Esophagus squamous epithelium (tissue), 5 donors: ENCODE measurements at places on chromosomes 7 and 10.

DNA sequence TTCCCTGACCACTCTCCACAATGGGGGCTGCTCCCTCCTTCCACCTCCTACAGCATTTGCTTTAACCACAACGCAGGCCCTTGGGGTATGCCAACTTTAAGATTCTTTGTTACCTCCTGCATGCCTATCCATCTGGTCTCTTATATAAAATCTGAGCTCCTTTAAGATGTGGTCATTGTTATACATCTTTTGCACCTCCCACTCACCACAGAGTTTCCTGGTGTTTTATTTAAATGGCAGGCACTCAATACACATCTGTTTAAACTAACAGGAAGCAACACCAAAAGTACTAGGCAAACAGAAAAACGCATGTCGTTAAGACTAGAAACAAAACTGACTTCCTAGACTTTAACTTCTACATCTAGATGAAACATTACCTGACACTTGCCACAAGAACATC, 36.3 kb downstream of the SLC25A13 start:
- DNase-seq, result no peak

DNA sequence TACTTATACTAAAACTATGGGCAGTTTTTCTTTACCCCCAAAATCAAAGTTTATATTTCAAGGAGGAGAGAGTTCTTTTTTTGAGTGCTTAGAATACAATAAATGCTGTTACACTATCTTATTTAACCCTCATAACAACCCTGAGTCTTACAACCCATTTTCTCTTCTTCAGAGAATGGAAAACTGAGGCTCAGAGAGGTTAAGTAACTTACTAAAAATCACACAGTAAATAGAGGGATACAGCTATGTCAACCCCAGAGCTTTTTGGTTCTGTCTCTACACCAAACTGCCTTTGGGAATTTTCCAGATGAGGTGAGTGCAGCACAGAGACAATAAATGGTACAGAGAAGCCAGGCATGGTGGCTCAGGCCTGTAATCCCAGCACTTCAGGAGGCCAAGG, 25.6 kb upstream of the PIK3AP1 start:
- DNase-seq, result no peak

- DNase-seq, result no peak
These were observed 5.9 kb downstream of the SCART1 start for GRCh38 chr10:133459454-133460207.

- no peak for DNase-seq
These were observed 334.3 kb downstream of the ARL4A start for GRCh38 chr7:13021566-13022300.

- no peak for DNase-seq
These were observed 171.1 kb downstream of the GLI3 start for GRCh38 chr7:42065942-42066341.

GRCh38 chr7:127909424-127910152, 121.6 kb downstream of the LRRC4 start:
- DNase-seq, result no peak

DNA sequence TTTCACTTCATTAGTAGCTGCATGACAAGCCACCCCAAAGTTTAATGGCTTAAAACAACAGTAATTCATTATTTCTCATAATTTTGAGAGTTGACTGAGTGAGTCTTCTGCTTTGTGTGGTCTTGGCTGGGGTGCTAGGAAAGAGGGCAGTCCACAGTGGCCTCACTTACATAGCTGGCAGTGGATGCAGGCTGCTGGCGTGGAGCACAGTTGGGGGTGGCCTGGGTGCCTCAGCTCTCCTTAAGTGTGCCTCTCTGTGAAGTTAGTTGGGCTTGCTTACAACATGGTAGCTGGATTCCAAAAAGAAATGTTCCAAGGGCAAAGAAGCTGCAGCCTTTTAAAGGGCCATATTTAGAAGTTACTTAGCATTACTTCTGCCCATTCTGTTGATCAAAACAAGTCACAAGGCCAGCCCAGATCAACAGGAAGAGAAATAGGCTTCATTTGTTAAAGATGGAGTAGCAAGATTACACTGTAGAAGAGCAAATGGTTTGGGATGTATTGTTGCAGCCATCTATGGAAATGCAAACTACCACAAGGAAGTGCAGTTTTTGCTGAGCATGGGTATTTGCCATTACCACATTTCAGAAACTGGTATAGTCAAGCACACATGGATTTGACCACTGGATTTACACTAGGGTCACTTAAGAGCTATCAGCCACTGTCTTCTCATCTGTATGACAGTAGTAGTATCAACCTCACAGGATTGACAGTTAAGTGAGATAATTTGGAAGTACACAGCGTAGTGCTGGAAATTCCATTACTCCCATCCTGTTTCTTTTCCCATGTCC, 33.6 kb downstream of the ZEB1 start:
- no peak for DNase-seq

- no peak for DNase-seq
These were observed 77.6 kb upstream of the ZMIZ1 start for GRCh38 chr10:78991187-78991586.

GRCh38 chr7:102860351-102860811, 52.4 kb upstream of the LRRC17 start:
- DNase-seq, result no peak

DNA sequence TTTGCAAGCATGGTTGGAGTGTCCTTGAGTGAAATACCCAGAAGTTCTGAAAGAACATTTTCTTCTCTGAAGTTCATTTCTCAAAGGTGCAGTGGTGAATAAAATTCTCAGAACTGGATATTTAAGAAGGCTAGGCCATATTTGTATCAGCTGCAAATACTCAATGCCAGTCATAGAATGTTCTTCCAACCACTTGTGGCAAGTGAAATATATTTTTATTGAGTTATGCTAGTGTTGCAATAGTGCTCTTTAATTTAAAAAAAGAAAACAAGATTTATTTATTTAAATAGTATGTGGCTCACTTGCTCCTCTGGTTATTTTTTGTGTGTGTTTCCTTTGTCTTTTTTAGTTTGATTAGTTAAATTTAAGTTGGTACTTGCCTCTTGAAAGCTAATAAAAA, 64.5 kb downstream of the PALS2 start:
- no peak for DNase-seq

DNA sequence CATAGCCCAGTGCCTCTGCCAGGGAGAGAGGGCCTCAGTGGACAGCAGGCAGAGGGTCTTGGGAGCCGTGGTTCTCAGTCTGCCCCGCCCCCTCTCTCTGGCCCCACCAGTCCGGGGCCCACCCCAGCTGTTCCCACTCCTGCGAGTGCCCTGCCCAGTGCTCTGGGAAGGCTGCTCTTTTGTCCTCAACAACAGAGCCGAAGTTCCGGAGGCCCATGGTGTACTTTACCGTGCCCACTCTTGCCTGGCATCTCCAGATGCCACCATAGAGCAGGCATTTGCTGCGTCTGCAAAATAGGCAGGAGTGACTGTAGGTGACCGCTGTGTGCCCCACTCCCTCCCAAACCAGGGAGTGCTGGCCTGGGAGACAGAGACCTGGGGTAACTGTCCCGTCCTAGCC, 29.3 kb upstream of the PCBD1 start:
- no peak for DNase-seq

- DNase-seq, result no peak
These were observed 235.9 kb downstream of the SLC25A13 start for GRCh38 chr7:96085953-96086352.

- DNase-seq, result no peak
These were observed 65.7 kb upstream of the STRIP2 start for GRCh38 chr7:129368389-129368986.

- DNase-seq, result no peak
These were observed 45.2 kb downstream of the GPR141 start for GRCh38 chr7:37728747-37729146.

- no peak for DNase-seq
These were observed 648.5 kb upstream of the LRRN3 start for GRCh38 chr7:110442381-110442837.

- no peak for DNase-seq
These were observed 159.6 kb upstream of the IGFBP3 start for GRCh38 chr7:46080595-46081159.

- DNase-seq, result no peak
These were observed 417.2 kb upstream of the C7orf33 start for GRCh38 chr7:148173369-148173768.

DNA sequence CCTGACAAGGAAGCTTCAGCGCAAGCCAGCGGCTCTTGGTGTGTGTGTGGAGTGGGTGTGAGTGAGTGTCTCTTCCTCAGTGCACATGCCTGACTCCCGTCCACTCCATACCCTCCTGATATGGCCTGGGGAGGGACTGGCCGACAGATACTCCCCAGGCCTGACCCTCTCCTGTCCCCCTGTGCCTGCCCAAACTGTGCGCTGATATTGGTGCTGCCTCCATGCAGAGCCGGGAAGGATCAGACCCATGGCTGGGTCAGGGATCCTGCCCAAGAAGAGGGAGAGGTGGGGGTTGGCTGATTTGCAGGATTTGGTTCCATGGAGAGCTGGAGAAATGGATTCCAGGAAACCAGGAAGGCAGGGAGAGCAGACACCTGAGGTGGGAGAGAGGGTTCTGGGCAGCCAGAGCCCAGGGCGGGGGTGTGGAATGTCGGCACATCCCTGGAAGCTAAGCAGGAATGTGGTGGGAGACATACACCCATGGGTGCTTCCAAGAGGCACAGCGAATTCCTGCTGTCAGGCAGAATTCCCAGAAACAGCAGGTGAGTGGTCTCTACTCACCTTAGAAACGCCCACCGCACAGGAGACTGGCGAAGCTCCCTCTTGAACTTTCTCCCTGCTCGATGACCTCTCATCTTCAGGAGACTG, 6.3 kb downstream of the CALML5 start:
- DNase-seq, result no peak

- no peak for DNase-seq
These were observed 498.3 kb downstream of the CCSER2 start for GRCh38 chr10:84826704-84827103.

- DNase-seq, result no peak
These were observed 55.9 kb downstream of the ELFN1 start for GRCh38 chr7:1725766-1726630.

GRCh38 chr7:15594461-15594860, 32.6 kb upstream of the AGMO start:
- DNase-seq, result no peak

- DNase-seq, result no peak
These were observed 4.2 kb downstream of the ZNF488 start for GRCh38 chr10:47379901-47380300.

- no peak for DNase-seq
These were observed 136.1 kb downstream of the PLXNA4 start for GRCh38 chr7:132440151-132440550.

- DNase-seq, result no peak
These were observed 52.5 kb upstream of the MPP7 start for GRCh38 chr10:28355376-28355775.

- no peak for DNase-seq
These were observed 35.2 kb downstream of the CCDC71L start for GRCh38 chr7:106625678-106626301.
